ENCODE measurements at places on chromosomes 7 and 10.

- no peak for DNase-seq
Observed at GRCh38 chr7:57427594-57427993, 22.4 kb upstream of the ZNF716 start.

DNA sequence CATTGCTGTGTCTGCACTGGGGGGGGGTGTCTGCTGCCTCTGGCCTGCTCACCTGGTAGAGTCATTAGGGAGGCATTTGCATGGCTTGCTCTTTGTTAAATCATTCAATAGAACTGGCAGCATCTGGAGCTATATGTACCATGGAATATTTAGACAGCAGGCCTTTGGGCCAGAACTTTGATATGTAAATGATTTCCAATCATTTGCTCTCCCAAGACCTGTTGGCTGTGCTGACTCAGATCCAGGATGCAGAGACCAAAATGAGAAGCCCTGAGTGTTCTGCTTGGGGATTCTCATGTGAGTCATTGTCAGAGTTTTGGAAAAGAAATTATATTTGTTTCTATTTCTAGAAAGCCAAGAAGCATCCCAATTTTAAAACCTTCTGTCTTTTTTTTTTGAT is 257.6 kb upstream of the IGFBP3 start:
- peak; percentile 27 for DNase-seq

- no peak for DNase-seq
Observed at GRCh38 chr10:96618653-96619052, 31.8 kb upstream of the TM9SF3 start.

GRCh38 chr7:51827631-51828030 is 511.0 kb upstream of the COBL start:
- DNase-seq, result no peak

DNA sequence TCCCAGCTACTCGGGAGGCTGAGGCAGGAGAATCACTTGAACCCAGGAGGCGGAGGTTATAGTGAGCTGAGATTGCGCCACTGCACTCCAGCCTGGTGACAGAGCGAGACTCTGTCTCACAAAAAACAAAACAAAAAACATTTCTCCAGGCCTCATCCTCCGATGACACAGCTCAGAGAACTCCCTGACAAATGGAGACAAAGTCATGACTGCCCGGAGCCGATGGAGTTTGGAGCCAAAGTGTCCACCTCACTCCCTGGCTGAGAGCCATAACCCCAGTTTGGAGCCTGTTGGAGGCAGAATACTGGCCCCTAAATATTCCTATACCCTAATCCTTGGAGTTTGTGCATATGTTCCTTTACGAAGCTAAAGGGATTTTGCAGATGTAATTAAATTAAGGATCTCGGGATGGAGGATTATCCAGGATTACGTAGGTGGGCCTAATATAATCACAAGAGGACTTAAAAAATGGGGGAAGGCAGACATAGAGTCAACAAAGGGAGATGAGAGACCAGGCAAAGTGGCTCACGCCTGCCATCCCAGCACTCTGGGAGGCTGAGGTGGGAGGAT is 22.7 kb downstream of the SSC4D start:
- no peak for DNase-seq

DNA sequence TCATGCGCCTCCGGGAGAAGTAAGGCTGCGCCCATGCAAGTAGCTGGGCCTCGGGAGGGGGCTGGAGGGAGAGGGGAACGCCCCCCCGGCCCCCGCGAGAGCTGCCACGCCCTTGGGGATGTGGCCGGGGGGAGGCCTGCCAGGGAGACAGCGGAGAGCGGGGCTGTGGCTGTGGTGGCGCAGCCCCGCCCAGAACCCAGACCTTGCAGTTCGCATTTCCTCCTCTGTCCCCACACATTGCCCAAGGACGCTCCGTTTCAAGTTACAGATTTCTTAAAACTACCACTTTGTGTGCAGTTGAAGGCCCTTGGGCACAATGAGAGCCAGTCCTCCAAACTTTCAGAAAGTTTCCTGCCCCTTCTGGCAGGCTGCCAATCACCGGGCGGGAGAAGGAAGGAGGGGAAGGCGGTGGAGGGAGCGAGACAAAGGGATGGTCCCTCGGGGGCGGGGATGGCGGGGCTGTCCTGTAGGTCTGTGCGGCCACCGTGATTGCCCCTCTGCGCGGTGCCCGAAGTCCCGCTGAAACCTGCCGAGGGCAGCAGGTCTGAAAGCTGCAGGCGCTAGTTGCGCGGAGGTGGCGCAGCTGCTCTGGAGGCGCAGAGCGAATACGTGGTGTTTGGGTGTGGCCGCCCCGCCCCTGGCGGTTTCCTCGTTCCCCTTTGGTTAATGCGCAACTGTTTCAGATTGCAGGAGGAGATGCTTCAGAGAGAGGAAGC is 2.1 kb downstream of the VIM start:
- peak; percentile 70 for DNase-seq

DNA sequence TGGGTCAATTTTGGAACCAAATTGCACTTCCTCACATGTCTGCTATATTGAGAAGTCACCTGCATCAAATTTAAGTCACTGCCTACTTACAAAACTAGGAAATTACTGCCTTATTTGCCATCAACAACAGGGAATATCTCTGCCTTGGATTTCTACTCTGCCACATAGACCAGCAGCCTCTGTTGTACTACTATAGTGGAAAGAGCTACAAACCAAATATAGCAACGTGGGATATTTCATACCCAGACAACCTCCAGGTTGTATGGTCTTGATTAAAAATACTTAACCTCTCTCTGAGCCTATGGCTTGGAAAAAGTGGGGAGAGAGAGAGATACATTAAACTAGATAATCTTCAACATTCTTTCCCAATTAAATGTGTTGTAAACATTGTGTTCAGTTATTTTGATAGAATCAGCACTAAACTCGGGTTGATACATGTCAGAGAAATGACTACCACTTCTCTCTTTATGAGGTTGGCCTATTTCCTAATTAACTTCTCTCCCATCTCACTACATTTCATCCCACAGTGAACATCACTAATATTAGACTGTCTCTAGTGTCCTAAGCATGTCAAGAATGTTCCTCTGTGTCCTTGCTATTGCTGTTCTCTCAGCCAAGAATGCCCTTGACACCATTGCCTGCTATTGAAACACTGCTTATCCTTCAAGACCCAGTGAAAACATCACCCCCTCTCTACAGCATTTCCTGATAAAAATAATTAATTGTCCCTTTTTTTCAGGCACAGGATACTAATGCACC is 421.2 kb downstream of the IPMK start:
- no peak for DNase-seq

GRCh38 chr10:133355991-133356390 is 1.8 kb downstream of the FUOM start:
- DNase-seq, result no peak
